ENCODE measurements at places on chromosomes 6 and 20.

DNA sequence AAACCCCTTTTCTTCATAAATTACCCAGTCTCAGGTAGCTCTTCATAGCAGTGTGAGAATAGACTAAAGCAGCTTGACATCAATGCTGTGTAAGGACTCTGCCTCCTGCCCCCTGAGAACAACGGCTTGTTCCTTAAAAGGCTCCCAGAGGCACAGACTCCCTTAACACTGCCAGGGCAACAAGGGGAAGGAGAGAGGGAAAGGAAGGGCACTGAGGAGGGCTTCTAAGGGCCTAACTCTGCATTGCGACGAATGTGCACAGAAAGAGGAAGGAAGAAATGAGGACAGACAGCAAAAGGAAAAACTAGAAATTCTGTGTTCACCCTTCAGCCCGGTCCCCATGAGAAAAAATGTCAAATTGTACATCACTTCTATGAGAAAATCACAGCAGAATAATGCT is 74.0 kb downstream of the AGPAT4 start:
- DNase-seq: no peak

DNA sequence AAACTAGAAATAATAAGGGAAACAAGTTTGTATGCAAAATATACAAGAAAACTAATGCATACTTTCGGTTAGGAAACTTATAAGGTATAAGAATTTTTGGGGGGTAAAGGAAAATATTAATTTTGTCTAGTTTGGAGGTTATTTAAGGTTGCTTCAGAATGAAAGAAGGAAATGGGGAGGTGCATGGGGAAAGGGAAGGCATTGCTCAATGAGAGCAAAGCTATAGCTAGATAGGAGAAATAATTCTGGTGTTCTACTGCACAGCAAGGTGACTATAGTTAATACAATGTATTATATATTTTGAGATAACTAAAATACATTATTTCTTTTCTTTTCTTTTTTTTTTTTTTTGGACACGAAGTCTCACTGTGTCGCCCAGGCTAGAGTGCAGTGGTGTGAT is 5.4 kb upstream of the MYMX start:
- DNase-seq: no peak

GRCh38 chr6:6655805-6656251 is 67.3 kb downstream of the LY86 start:
- no peak for DNase-seq

DNA sequence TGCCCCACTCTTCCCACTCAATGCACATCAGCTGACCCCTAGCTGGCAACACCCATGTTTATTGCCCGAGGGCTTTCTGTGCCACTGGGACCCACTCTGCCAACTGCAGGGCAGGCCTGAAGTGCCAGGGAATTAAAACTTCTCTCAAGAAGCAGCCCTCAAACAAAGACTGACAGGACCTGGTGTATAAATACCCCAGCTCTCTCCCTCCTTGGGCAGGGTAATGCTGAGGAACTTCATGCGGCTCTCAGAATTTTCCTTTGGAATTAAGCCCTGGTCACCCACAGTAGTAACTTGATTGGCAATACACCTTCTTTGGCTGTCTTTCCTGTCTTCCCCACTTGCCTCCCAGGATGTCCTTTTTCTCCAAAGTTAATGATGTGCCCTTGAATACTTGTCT is 5.3 kb upstream of the GDAP1L1 start:
- no peak for DNase-seq

DNA sequence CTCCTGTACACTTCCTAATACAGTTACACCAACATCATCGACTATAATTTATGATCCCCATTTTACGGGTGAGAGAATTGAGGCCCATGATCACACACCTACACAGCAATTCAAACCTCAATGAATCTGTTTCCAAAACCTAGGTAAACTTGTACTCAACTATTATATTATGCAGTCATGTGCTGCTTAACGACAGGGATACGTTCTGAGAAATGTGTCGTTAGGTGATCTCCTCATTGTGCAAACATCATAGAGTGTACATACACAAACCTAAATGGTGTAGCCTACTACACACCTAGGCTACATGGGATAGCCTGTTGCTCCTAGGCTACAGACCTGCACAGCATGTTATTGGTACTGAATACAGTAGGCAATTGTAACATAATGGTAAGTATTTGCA is 385.6 kb downstream of the ARHGAP18 start:
- DNase-seq: no peak
